ENCODE measurements at places on chromosomes 1 and 21.

DNA sequence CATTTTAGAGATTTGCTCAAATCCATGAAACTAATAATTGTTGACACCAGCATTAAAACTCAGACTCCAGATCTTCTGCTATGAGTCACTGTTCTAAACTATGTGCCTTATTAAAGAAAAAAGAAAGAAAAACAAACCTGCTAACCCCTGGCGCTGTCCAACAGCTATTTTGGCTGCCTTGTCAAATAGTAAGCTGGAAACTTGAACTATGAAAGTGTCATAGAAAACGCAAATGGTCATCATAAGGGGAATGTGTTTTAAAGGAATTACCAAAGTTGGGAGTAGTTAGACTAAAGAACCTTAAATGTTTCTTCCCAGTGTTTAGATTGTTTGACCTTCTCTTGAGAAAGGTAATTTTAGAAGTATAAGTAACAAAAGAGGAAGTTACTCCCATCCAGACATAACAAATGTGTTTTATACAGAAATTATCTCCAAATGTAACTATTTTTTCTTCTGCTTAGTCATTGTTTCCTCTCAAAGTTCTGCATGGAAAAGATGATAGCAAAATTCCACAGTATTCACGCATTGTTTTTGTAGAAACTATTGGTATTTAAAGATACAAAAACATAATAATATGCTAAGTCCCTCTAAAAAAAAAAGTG is 272.4 kb downstream of the TPR start:
- no peaks in the 10 kb centered on the region for H3K27me3 ChIP-seq
- no peak overlapping the region for H3K4me3 ChIP-seq
- no peaks in the 10 kb centered on the region for H3K36me3 ChIP-seq
- no peak for DNase-seq
- H3K27ac ChIP-seq, result no peak overlapping the region

GRCh38 chr1:205972491-205973168 is 29.4 kb upstream of the SLC26A9 start:
- DNase-seq, result no peak
- H3K27me3 ChIP-seq, result no peaks in the 10 kb centered on the region
- H3K27ac ChIP-seq, result no peak overlapping the region
- H3K4me3 ChIP-seq, result no peak overlapping the region
- no peaks in the 10 kb centered on the region for H3K4me1 ChIP-seq
- no peaks in the 10 kb centered on the region for H3K36me3 ChIP-seq

- H3K36me3 ChIP-seq, result peaks cover 31% of the 10 kb centered on the region
- no peaks in the 10 kb centered on the region for H3K4me1 ChIP-seq
- DNase-seq, result no peak
- H3K27me3 ChIP-seq, result no peaks in the 10 kb centered on the region
Observed at GRCh38 chr1:40078512-40079333, 18.3 kb downstream of the PPT1 start.

DNA sequence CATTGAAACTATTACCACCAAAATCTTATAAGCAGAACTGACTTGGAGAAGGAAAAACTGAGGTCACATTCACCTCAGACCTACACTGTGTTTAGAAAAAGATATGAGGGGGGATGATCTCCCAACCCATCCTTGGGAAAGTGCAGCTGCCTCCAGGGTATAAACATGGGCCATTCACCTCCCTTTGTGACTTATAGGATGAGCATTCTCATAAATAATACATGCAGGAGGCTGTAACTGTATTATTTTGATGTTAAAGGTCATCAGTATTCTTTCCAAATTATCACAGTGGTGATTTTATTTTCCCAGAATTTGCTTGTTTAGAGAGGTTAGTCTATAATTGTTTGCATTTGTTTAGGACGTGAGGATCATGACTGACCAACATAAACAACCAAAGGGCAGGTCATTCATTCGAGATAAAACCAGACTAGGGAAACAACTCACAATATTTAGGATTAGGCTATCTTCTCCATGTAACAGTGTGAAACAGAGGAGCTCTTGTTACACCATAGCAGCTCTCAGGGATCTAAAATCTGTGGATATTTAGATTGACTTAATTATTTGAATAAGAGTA is 109.2 kb upstream of the NR5A2 start:
- no peaks in the 10 kb centered on the region for H3K27me3 ChIP-seq
- DNase-seq, result no peak
- H3K27ac ChIP-seq, result no peak overlapping the region
- H3K4me1 ChIP-seq, result no peaks in the 10 kb centered on the region
- H3K4me3 ChIP-seq, result no peak overlapping the region
- no peaks in the 10 kb centered on the region for H3K36me3 ChIP-seq

DNA sequence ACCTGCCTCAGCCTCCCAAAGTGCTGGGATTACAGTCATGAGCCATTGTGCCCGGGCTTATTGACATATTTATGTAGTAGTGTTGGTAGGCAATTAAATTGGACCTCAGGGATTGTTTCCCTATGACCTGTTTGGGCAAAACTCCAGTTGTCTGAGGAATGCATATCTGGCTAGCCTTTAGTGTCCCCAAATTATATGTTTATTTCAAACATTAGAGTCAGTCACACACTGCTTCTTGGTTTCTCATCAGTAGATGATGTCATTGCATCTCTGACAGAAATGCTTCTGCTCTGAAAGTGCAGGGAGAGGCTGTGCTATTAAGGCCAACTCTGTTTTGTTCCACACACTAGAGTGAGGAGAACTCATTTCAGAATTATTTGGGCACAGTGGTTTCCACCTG is 12.5 kb downstream of the PIP5K1A start:
- no peaks in the 10 kb centered on the region for H3K27me3 ChIP-seq
- H3K27ac ChIP-seq, result no peak overlapping the region
- no peak overlapping the region for H3K4me3 ChIP-seq
- no peak for DNase-seq

DNA sequence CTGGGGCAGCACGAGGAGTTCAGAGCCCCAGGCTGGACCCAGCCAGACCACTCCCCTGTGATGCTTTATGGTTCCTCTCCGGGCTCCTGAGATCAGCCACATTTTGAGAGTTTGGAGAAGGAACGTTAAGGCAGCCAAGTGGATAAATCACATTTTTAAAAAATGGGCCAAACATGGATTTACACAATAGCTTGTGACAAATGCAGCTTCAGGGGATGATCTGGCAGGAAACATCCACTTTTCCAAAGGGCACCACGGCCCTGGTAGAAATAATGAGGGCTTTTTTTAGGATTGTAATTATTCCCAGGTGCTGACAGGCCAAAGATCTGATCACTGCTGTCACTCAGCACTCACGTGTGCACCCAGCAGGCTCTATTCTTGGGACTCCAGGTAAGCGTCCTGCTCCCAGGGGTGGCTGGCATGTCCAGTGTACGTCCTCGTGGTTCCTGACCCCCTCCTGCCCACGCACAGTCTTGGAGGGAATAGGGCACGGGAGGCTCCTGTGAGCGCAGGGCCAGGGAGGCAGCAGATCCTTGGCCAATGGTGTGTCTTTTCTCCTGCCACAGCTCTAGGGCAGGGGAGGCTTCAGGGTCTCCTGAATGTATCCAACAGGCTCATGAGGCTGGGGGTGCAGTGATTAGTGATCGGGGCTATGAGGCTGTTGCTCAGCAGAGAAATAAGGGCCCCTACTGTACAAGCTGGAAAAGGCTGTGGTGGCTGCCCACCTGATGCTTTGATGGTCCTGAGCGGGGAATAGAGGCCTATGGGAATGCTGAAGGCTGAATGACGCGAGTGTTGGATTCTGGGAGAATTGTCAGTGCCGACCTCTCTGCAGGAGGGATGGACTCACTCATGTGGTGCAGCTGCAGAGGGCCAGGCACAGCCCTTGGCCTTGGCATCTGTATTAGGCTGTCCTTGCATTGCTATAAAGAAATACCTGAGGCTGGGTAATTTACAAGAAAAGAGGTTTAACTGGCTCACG is 415.7 kb downstream of the PTPRU start:
- no peaks in the 10 kb centered on the region for H3K4me1 ChIP-seq
- H3K36me3 ChIP-seq, result no peaks in the 10 kb centered on the region
- no peak overlapping the region for H3K4me3 ChIP-seq
- no peak overlapping the region for H3K27ac ChIP-seq
- peaks cover 5% of the 10 kb centered on the region for H3K27me3 ChIP-seq
- no peak for DNase-seq

DNA sequence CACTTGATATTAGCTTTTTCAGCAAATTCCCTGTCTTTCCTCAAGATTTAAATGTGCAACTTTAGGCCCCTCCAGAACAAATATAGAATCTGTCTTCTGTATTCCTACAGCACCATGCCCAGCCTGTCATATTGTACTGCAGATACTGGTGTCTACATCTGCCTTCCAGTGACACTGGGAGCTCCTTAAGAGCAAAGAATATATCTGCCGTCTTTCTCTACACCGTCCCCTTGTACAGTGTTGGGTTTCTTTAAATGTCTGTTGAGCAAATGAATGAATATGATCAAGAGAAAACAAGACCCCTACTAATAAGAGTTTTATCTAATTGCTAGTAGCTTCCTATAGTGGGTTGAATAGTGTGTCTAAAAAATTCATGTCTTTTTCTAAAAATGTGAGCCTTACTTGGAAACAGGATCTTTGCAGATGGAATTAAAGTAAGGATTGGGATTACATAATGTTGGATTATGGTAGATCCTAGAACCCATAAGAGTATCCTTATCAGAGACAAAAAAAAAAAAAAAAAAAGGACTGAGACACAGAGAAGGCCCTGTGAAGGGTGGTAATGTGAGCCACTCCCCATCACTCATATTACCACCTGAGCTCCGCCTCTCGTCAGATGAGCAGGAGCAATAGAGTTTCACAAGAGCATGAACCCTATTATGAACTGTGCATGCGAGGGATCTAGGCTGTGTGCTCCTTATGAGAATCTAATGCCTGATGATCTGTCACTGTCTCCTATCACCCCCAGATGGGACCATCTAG is 128.6 kb downstream of the FAF1 start:
- H3K27ac ChIP-seq, result no peak overlapping the region
- no peak for DNase-seq
- no peaks in the 10 kb centered on the region for H3K36me3 ChIP-seq
- H3K4me3 ChIP-seq, result no peak overlapping the region

DNA sequence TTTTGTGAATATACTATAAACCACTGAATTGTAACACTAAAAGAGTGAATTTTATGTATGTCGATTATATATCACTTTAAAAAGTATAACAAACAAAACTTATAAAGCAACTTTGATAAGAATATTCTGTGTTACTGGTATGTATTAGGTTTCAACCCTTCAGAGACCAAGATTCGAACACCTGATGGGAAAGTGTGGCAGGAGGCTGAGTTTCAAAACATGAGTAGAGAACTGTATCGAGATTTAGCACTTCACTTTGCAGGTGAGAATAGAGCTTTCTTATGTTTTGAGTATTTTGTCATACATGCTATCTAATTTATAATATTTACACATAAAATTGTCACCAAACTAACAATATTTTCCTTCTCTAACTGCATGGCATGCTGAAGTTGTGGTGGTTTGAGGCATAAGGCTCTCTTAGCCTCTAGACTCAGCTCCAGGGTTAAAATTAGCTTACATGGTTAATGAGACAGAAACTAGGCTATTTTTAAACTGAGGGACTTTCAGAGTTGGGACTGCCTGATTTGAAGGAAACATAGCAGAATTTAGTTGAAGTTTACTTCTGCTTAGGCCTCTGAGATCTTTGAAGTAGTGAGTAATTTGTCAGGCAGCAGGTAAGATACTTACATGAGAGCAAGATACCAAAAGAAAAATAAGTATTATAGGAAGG is 48.6 kb downstream of the CEP350 start:
- H3K4me3 ChIP-seq, result no peak overlapping the region
- no peak overlapping the region for H3K27ac ChIP-seq
- DNase-seq, result no peak
- no peaks in the 10 kb centered on the region for H3K4me1 ChIP-seq
- no peaks in the 10 kb centered on the region for H3K27me3 ChIP-seq
- H3K36me3 ChIP-seq, result peaks cover 35% of the 10 kb centered on the region

GRCh38 chr1:225441314-225442122 is 13.7 kb upstream of the LBR start:
- no peaks in the 10 kb centered on the region for H3K36me3 ChIP-seq
- H3K4me3 ChIP-seq, result no peak overlapping the region
- no peak for DNase-seq
- no peaks in the 10 kb centered on the region for H3K27me3 ChIP-seq
- no peak overlapping the region for H3K27ac ChIP-seq
- H3K4me1 ChIP-seq, result peaks cover 26% of the 10 kb centered on the region

- no peaks in the 10 kb centered on the region for H3K36me3 ChIP-seq
- H3K27ac ChIP-seq, result no peak overlapping the region
- no peak for DNase-seq
- no peaks in the 10 kb centered on the region for H3K27me3 ChIP-seq
- no peaks in the 10 kb centered on the region for H3K4me1 ChIP-seq
Observed at GRCh38 chr1:188782220-188782841, 1695.3 kb downstream of the BRINP3 start.

- no peaks in the 10 kb centered on the region for H3K27me3 ChIP-seq
- H3K4me3 ChIP-seq, result no peak overlapping the region
- no peak overlapping the region for H3K27ac ChIP-seq
- H3K36me3 ChIP-seq, result no peaks in the 10 kb centered on the region
- DNase-seq, result no peak
Observed at GRCh38 chr21:16584756-16585155, 855.0 kb downstream of the USP25 start.

GRCh38 chr1:168518201-168518689 is 25.6 kb downstream of the XCL2 start:
- no peaks in the 10 kb centered on the region for H3K27me3 ChIP-seq
- no peaks in the 10 kb centered on the region for H3K36me3 ChIP-seq
- no peak for DNase-seq
- H3K27ac ChIP-seq, result no peak overlapping the region

DNA sequence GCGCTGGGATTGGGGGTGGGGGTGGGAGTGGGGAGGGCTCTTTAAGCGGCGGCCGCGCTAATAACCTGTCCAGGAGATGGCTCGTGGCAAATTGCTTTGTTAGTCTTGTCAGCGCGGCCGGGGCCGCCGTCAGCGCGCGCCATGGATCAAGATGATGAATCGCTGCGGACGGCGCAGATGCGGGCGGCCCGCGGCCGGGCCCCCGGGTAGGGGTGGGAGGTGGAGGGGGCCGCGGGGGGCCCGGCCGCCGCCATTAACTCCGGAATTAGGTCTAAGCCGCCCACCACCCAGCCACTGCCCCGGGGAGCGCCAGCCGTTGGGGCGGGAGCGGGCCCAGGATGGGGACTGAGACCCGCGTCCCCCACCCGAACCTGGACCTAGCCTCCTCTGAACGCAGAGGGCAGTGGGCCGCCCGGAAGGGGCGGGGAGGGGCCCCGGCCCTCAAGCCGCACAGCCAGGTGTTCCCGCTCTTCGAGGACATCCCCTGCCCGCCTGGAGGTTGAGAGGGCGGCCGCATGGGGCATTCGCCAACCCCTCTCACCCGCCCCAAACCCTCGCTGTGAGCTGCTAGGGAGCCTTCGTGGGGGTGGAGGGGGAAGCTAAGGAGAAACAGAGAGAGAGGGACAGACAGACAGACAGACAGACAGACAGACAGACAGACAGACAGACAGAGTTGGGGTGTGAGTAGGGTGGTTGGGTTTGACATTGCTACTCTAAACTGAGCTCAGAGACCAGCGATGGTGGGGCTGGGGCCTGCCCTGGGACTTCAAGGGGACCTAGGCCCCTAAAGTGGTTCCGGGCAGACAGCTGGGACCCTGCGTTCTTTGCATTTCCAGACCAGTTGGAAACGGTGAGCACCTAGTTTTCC is 3.8 kb upstream of the DMBX1 start:
- H3K36me3 ChIP-seq, result no peaks in the 10 kb centered on the region
- no peak overlapping the region for H3K4me3 ChIP-seq
- peaks cover 36% of the 10 kb centered on the region for H3K27me3 ChIP-seq
- no peak overlapping the region for H3K27ac ChIP-seq
